Heart right ventricle (tissue), 16 donors: ENCODE measurements at places on chromosomes 3 and 15. TPM values are rescaled to one million over a fixed set of nuclear protein-coding genes. Genes with fewer than 3 reads are reported as not detected.

- DNase-seq: no peak
Measured at GRCh38 chr3:189324538-189325138, 152.9 kb downstream of the TPRG1 start.

GRCh38 chr15:48289628-48290027, 41.6 kb upstream of the DUT start:
- DNase-seq: no peak

- DNase-seq: no peak
Measured at GRCh38 chr3:40714771-40715345, 190.1 kb downstream of the ZNF621 start.

DNA sequence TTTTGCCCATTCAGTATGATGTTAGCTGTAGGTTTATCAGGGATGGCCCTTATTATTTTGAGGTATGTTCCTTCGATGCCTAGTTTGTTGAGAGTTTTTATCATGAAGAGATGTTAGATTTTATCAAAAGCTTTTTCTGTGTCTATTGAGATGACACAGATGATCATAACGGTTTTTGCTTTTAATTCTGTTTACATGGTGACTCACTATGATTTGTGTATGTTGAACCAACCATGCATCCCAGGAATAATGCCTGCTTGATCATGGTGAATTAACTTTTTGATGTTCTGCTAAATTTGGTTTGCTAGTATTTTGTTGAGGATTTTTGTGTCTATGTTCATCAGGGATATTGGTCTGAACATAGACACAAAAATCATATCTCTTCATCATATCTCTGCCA, 8.3 kb downstream of the GPR156 start:
- no peak for DNase-seq

GRCh38 chr3:97359977-97360376, 404.6 kb upstream of the ARL6 start:
- DNase-seq: no peak

DNA sequence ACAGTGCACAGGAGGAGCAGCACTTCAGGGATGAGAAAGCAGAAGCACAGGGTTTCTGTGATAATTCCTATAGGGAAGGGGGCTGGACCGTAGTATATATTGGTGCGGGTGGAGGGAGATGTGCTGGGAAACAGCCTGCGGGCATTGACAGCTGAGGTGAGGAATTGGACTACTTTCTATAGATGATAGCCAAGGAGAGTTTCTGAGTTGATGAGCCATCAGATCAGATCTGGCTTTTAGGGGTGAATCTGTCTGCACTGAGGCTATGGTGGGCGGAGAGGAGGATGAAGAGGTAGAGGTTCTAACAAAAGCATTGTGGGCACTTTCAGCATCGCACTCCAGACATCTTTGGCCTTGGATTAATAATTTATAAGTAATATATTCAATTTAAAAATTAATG, 33.1 kb downstream of the SELENOT start:
- DNase-seq: no peak

GRCh38 chr15:57375827-57376695, at the start of gene CGNL1:
CGNL1 (plus strand) TSS chr15:57376505; CDS start chr15:57438000, 61,495 bp downstream.
- peak; percentile 24 for DNase-seq

DNA sequence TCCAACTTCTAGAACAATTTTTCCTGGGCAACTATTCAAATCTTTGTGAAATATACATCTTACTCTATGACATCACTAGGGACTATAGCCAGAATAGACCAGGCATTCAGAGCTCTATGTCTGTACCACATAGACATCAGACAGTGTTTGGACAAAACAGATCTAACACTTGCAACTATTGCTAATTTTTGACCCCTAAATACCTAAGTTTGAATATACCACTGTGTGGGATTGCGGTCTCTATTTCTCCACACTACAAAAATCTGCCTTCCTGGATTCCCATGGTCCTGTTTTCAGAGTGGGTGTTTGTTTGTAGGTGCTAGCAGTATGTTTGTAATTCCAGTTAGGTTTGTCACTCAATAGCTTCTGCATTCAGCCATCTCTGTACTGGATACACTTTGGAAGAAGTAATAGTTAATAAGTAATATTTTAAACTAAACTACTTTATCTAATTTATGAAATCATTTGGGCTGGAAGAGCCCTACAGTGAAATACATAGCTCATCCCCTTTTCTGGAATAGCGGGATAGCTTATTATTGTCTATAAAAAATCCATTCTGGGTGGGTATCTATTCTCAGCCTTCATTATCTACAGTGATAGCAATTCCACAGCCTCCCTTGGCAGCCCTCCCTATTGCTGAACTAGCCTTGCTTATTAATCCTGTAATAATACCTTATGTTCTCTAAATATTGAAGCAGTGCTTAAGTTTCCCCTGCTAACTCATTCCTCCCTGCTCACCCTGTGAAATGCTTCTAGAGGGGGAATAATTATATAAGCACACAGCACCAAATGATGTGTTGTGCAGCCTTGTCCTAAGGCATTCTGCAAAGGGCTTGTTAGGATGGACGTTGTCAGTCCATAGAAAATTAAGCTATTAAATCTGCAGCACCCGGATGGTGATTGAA, 49.4 kb downstream of the RBMS3 start:
- DNase-seq: no peak

DNA sequence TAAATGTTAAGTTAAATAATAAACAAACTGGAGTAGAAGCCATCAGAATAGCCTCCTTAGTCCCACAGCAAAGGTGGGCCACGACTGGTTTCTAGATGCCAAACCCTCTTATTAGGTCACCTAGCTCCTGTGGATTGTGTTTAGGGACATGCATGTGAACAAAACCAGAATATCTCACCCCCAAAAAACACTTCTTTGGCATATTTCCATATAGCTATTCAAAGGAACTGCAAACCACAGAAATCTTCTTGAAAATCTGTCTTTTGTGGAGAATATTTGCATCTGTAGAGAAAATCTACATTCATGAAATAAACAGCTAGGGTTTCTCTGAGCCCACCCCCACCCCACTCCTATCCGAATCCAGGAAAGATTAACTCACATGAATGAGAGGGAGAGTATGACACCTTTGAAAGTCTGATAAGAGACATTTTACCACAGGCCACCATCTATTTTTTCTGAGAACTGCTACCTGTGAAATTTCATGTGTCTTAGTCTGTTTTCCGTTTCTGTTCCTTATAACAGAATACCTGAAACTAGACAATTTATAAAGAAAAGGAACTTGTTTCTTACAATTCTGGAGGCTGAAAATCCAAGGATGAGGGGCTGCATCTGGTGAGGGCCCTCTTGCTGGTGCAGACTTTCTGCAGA, 159.4 kb downstream of the NEK10 start:
- DNase-seq: no peak

DNA sequence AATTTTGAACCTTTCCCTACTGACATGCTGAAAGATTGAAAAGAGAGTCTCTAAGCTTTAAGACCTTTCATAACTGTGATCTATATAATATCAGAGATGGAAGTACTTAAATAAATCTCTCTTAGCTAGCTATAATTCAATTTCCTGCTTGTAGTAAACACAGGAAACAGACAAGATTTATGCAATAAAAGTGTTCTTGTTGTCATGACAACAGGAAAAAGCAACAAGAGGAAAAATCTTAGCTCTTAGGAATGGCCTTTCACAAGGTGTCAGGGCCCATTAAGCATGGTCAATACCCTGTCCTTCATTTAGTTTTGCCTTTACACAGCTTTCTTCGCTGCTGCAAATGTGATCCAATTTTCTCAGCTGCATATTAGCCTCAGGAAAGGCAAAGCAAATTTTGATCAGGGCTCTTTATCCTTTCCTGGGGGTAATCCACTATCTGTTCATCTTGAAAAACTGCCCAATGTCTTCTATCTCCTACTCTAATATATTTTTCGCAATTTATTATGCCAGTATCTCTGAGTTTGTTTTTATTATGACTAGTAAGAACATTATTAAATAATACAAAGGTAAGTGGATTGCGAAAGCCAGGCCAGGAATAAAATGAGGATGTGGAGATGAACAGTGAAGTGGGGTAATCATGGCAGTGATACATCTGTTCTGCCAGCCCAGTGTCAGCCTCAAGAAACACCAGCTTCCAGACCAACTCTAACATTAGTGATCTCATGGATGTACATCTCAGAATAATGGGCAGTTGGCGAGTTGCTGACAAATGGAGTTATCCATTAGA, 28.7 kb downstream of the SIDT1 start:
- no peak for DNase-seq

GRCh38 chr15:70670680-70671079, 92.7 kb downstream of the UACA start:
- DNase-seq: no peak

Gene ZNF717
- total RNA-seq: 8.5 TPM

Gene ZIC1
- total RNA-seq: not detected

Gene CCDC51
- 12.6 TPM for total RNA-seq

Gene RAD54L2
- 11.7 TPM for total RNA-seq

Gene CCDC71
- 10.6 TPM for total RNA-seq

Gene GCSAM
- total RNA-seq: not detected

Gene UROC1
- not detected for total RNA-seq

Gene TMEM40
- 1.6 TPM for total RNA-seq

Gene ELL3
- total RNA-seq: 0.59 TPM

Gene SEMA6D
- total RNA-seq: 16.1 TPM
